ENCODE measurements at places on chromosomes 1 and 21.

- no peak for DNase-seq
These were observed 40.9 kb downstream of the KCNK1 start for GRCh38 chr1:233654658-233655280.

DNA sequence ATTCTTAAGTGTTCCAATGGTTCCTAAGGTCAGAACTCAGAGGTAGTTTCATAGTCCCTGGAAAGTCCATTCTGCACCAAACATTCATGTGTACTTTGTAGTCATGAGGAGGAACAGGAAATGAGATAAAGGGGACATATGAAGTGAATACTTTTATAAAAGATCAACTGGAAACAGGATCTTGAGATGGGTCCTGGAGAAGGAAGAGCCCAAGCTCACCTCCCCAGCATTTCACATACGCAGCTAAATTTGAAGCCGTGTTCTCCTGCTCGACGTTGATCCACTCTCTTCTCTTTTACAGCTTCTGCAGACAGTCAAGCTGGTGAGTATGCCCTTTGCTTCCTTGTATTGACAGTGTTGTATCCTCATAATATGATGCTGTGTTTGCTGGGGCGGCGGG, 429 bp downstream of the FCGR2A start:
- DNase-seq: no peak

- no peak for DNase-seq
These were observed 28.6 kb upstream of the PLEKHG5 start for GRCh38 chr1:6519935-6520671.

GRCh38 chr1:149937759-149938158, 1.1 kb upstream of the MTMR11 start:
- no peak for DNase-seq

DNA sequence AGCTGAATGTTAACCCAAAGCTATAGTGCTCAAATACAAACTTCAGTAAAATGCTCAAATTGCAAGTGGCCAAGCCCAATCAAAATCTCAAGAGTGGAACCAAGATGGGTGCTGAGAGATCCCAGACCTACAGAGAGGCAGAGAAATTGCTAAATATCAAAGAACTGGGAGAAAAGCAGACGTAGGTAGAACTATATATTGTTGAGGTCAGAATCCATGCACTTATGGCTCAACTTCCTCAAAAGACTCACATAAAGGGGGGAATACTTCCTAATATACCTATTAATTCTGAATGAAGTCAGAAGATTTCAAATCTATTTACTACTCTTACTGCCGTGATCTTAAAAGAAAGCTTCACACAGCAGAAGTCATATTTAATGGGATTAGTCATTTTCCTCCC, 65.2 kb downstream of the PUM1 start:
- no peak for DNase-seq

- no peak for DNase-seq
These were observed 778 bp upstream of the TNFRSF25 start for GRCh38 chr1:6466751-6467150.

GRCh38 chr1:204746838-204747442, 61.4 kb upstream of the LRRN2 start:
- no peak for DNase-seq

DNA sequence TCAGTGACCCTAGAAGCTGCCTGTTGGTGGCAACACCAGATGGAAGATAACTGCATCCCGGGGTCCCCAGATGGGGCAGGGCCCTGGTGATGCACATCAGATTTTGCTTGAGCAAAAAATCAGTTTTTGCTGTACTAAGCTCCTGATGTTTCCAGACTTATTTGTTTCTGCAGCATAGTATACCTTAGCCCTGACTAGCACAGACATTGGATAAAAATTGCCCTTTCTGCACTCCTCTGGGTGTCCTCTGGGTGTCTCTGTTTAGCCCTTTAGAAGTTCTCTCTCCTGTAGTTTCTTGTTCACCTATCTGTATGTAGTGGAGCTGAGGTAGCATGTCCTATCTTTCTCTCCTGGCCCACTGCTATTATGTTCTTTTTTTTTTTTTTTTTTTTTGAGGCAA, 30.3 kb upstream of the PLA2G2C start:
- no peak for DNase-seq

DNA sequence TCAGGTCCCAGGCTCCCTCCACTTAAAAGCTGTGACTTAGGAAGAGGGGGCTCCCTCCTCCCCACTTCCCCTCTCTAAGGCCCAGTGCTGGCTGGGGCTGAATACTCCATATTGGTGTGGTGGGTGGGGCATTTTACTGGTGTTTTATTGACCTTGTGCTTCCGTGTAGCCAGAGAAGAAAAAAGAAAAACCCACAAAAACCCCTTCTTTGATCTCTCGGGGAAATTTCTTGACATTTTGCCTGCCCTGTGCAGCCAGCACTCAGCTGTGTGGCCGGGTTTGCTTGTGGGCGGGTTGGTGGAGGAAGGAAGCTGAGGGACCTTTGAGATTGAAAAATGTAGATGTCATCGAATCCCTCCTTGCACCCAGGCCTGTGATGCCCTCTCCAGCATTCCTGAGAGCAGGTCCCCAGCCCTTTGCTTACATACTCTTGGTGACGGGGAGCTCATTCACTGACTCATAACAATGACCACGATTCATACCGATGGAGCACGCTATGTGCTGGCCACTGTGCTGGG, 24.8 kb downstream of the TNFRSF8 start:
- DNase-seq: no peak

Data from vagina (tissue), 2 donors.